Hematopoietic multipotent progenitor cell treated with erythropoietin and hydrocortisone succinate and interleukin-3 and kit ligand, for 6 days (in vitro differentiated cells): ENCODE measurements at places on chromosomes 2 and 18.

DNA sequence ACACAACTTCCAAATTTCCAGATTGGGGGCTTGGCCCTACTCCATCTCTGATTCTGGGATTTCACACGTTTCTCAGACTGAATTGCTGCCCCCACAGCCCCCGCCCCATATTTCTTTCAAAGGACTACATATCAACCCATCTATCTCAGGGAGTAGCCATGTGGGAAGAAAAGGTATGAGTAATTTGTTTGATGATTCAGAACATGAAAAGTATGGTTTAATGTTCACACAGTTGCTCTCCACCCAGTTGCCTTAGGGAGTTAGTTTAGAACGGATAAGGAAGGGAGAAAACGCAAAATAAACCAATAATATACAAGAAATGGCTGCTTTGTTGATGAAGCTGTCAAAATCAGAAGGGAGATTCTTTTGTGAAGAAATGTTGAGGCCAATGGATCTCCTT is 145.1 kb downstream of the PIEZO2 start:
- DNase-seq = no peak

DNA sequence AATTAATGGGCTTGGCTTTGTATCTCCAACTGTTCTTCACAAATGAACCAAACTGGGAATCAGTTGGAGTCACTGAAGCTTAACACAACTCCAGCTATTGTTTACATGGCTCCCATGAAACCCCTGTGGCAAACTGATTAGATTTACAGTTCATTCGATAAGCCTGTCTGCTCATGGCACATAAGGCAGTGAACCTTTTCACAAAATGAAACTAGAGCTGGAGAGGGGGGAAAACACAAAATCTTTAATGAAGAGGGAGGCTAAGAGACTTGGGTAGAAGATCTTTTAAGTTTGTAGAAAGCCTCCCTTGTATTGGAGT is 11.6 kb upstream of the ITGA6 start:
- no peak for DNase-seq

DNA sequence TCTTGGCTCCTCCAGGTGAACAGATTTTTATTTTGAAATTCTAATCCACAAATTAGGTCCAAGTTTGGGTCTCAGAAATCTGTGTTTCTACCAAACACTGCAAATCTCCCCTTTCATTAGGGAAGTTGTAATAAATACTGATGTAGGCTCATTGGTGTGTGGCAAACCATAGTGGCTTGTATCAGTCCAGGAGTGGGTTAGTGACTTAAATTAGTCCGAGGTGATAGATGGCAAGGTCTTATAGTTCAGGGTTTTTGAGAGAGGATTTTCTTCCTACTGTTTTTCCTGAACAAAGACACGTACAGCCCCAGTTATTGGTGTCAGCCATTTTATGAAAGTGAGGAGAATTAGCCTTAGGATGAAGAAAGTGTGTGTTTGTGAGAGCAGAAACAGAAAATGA is 74.6 kb downstream of the RPRM start:
- no peak for DNase-seq

DNA sequence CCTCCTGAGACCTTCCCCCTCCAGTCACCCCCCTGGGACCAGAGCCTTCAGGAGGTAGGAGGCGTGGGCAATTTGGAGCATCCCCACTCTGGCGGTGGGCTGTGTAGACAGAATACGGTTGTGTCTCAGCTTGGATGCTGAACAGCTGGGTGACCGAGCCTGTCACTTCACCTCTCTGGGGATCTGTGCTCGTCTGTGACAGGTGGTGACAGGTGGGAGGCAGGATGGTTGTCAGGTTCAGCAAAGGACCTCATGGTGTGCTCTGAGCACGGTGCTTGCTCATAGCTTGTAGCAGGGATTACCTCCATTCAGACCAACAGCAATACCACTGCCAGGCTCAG is 186.5 kb upstream of the HS6ST1 start:
- DNase-seq = no peak

DNA sequence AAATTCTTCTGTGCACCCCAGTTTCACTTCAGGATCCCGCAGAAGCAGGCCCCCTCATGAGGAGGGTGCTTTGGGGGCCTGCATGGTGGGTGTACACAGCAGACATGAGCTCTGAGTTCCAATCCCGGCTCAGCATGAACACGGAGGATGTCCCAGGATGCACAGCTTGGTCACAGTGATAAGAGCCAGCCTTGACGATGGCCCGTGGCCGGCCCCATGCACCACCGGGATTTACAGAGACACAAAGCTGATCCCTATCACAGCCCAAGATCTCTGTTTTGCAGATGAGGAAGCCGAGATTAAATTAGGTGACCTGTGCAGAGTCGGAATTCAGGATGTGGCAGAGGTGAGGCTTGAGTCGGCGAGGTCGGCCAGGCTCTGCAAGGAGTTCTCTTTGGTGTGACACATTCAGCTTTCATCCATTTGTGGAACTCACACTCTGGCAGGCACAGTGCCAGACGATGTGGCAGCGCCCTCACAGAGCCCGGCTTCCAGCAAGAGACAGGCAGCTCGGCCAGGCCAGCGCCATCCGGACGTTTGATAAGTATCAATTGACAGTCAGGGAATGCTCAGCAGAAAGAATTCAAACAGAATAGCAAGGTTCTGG is 456.3 kb upstream of the MYT1L start:
- DNase-seq = no peak

- DNase-seq = no peak
Measured at GRCh38 chr2:128727404-128727803, 408.7 kb upstream of the HS6ST1 start.

GRCh38 chr18:58807766-58808165 is 56.9 kb upstream of the ZNF532 start:
- DNase-seq = no peak

- no peak for DNase-seq
Measured at GRCh38 chr2:44916291-44916690, 25.2 kb upstream of the SIX3 start.

GRCh38 chr2:63755216-63755615 is 86.5 kb upstream of the UGP2 start:
- no peak for DNase-seq

- DNase-seq = no peak
Measured at GRCh38 chr2:75560768-75561565, at the start of gene EVA1A. Gene EVA1A, minus strand, starts transcription at chr2:75560939. Its CDS starts 42,799 bp downstream, at chr2:75518140.

DNA sequence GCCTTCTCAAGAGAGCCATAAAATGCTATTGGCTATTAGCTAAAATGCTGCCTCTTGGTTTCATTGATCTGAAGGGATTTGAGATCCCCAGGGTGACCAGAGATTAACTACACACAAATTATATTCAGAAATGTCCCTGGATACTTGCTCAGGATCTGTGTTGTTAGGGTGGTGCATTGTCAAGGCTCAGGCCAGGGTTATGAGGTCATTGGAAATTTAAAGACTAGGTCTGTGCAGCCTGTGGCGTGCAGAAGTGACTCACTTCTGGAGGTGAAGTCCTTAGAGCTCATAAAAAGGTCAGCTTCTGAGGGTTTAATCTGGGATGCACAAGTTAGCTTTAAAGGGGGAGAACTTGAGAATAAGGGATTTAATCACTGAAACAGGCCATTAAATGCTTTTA is 23.5 kb downstream of the LRRTM1 start:
- no peak for DNase-seq

DNA sequence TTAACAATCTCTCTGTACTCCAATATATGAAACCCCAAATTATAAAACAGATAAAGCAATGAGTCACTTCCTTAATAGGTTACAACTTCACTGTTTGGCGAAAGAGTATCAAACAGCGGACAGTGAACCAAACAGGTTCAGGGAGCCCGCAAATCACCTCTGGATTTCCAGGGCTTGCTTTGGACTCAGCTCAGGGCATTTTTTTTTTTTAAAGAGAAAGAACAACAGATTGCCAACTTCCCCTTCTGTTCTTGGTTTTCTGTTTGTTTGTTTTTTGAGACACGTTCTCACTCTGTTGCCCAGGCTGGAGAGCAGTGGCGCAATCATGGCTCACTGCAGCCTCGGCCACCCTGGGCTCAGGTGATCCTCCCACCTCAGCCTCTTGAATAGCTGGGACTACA is 52.7 kb downstream of the ABCB11 start:
- peak; percentile 34 for DNase-seq

DNA sequence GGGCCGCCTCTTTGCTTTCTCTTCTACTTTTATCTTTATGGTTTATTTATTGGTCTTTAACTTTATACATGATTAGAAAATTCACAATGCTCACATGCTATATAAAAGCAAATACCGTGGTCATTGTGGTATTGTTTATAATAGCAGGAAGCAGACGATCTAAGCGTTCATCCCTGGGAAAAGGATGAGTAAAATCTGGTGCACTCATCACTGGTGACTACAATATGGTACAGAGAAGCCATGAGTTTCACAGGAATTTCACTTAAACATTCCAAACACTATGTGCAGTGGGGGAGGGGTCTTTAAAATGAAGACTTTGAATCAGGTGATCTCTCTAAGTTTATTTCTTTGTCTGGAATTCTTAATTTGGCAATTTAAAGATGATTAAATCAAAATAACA is 97.9 kb downstream of the SCN3A start:
- no peak for DNase-seq

GRCh38 chr2:227363756-227364155 is 15.3 kb downstream of the TM4SF20 start:
- DNase-seq = peak; percentile 21
